Keratinocyte (primary cell): ENCODE measurements at places on chromosomes 11 and 22.

DNA sequence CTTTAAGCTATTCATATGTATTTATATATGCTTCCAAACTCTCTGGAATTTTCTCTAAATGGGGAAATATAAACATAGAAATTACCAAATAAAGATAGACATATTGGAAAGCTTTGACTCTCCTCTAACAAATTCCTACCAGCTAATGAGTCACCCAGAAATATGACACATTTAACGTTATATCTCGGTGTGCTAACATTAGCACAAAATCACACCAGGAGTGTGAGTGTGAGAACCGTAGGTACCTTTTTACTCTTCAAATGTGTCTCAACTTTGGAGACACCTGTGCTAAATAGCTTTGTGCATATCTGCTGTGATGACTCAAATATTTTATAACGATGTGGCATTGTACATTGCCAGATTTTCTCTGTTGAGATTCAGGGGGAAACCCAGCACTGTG is 714.4 kb downstream of the METTL15 start:
- no peak for DNase-seq
- no peak overlapping the region for H3K4me3 ChIP-seq
- H3K27me3 ChIP-seq: no peaks in the 10 kb centered on the region
- H3K4me1 ChIP-seq: no peaks in the 10 kb centered on the region
- H3K27ac ChIP-seq: no peak overlapping the region

- H3K27me3 ChIP-seq: no peaks in the 10 kb centered on the region
- H3K36me3 ChIP-seq: peaks cover 36% of the 10 kb centered on the region
- DNase-seq: no peak
- H3K4me1 ChIP-seq: peaks cover 16% of the 10 kb centered on the region
- no peak overlapping the region for H3K27ac ChIP-seq
Measured at GRCh38 chr22:40027191-40028097, 32.7 kb downstream of the FAM83F start.

GRCh38 chr11:19370100-19370861 is 129.5 kb upstream of the E2F8 start:
- H3K4me1 ChIP-seq: peaks cover 44% of the 10 kb centered on the region
- DNase-seq: no peak
- no peak overlapping the region for H3K27ac ChIP-seq
- no peaks in the 10 kb centered on the region for H3K27me3 ChIP-seq
- H3K36me3 ChIP-seq: no peaks in the 10 kb centered on the region

DNA sequence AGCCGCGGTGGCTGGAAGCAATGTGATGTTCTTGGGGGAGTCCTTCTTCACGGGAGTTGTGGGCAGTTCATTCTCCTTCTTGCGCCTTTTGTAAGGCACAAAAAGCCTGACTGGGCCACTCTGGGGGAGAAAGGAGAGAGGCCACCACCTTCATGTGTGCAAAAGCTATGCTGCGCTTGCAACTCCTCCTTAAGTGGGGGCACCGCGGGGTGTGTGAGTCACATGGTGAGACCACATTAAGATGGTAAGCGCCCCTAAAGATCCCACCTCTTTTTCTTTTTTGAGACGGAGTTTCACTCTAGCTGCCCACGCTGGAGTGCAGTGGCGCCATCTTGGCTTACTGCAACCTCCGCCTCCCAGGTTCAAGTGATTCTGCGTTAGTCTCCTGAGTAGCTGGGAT is 14.1 kb downstream of the DEAF1 start:
- no peak overlapping the region for H3K27ac ChIP-seq
- DNase-seq: no peak
- no peak overlapping the region for H3K4me3 ChIP-seq
- no peaks in the 10 kb centered on the region for H3K4me1 ChIP-seq

GRCh38 chr11:114077482-114078305 is 18.2 kb downstream of the ZBTB16 start:
- H3K4me3 ChIP-seq: no peak overlapping the region
- H3K36me3 ChIP-seq: no peaks in the 10 kb centered on the region
- no peak overlapping the region for H3K27ac ChIP-seq
- H3K27me3 ChIP-seq: peaks cover 28% of the 10 kb centered on the region
- no peaks in the 10 kb centered on the region for H3K4me1 ChIP-seq

DNA sequence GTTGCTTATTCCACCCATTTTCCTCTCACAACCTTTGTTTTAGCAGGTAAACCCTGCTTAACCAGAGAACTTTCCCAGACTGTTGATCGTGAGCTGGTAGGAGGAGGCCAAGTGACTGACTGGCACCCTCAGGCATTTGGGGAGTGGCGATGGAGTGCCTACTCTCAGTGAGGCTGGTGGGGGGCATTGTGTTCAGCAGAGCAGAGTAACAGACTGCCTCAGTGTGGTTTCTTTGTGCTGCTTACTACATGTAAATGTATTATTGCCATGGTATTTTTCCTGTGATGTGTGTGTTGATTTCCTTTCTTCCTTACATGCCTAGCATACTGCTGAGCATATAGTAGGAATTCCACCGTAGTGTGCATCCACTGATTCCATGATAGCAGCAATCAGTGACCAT is 2.6 kb downstream of the MARK2 start:
- H3K4me3 ChIP-seq: peak overlapping the region; percentile 94
- peak overlapping the region; percentile 63 for H3K27ac ChIP-seq
- peaks cover 18% of the 10 kb centered on the region for H3K36me3 ChIP-seq
- DNase-seq: no peak

- H3K4me1 ChIP-seq: no peaks in the 10 kb centered on the region
- H3K27me3 ChIP-seq: peaks cover 5% of the 10 kb centered on the region
- no peak overlapping the region for H3K27ac ChIP-seq
- DNase-seq: no peak
Measured at GRCh38 chr22:28407645-28408044, 272.0 kb downstream of the TTC28 start.

- DNase-seq: no peak
- H3K4me1 ChIP-seq: no peaks in the 10 kb centered on the region
- no peak overlapping the region for H3K4me3 ChIP-seq
- no peak overlapping the region for H3K27ac ChIP-seq
- H3K27me3 ChIP-seq: no peaks in the 10 kb centered on the region
Measured at GRCh38 chr11:131829725-131830124, 459.3 kb downstream of the NTM start.

- no peaks in the 10 kb centered on the region for H3K27me3 ChIP-seq
- no peaks in the 10 kb centered on the region for H3K36me3 ChIP-seq
- no peak for DNase-seq
- H3K4me1 ChIP-seq: peaks cover 49% of the 10 kb centered on the region
- H3K27ac ChIP-seq: no peak overlapping the region
Measured at GRCh38 chr11:86717817-86718501, 45.5 kb upstream of the ME3 start.

GRCh38 chr11:76885390-76886097 is 24.8 kb downstream of the ACER3 start:
- no peak overlapping the region for H3K4me3 ChIP-seq
- peak; percentile 13 for DNase-seq
- peak overlapping the region; percentile 19 for H3K27ac ChIP-seq
- peaks cover 23% of the 10 kb centered on the region for H3K4me1 ChIP-seq

DNA sequence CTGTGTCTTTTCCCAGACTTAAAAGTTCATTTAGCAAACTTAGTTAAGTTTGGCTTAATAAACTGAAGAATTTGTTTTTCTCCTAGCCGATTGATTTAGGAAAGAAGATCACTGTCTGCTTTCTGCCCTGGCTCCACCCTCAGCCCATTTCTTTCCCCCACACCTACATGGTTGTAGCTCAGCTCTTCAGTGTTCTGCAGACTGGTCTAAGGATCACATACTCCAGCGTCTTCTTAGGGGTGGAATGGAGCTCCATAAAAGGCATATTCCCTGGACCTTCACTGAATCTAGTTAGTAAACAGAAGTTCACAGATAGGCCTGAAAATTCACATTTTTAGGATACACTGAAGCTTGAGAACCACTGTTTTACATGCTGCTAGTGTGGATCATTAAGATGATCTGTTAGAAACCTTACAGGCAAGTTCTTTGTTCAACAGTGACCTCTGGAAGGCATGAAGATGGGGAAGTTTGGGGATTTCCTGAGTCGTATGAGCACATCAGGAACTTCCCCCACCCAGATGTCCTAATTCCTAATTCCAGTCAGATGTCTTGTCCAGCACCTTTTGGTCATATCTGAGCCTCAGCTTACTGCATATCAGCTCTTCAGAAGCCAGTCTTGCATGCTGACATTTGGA is 16.8 kb downstream of the PIWIL4 start:
- no peak for DNase-seq
- peaks cover 10% of the 10 kb centered on the region for H3K27me3 ChIP-seq
- no peaks in the 10 kb centered on the region for H3K4me1 ChIP-seq

GRCh38 chr22:36840106-36840505 is 20.7 kb upstream of the NCF4 start:
- DNase-seq: no peak
- no peak overlapping the region for H3K4me3 ChIP-seq
- peaks cover 4% of the 10 kb centered on the region for H3K27me3 ChIP-seq
- no peak overlapping the region for H3K27ac ChIP-seq
- no peaks in the 10 kb centered on the region for H3K36me3 ChIP-seq
